ENCODE measurements at places on chromosomes 1 and 21.

DNA sequence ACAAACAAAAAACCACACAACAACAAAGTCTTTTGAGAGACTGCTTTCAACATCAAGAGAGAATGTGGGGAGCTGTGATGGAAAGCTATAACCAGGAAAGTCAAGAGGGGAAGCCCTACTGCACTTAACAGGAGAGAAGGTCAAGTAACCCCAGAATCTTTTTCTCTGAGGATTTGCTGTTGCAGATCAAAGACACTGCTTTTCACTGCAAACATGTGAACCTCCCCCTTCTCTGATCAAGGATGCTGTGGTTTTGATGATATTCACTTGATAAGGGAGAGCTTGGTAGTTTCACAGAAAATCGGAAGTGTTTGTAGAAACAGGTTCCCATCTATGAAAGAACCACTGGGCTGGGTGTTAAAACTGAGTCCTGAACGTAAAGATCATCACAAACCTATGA, 4.8 kb downstream of the ETV3 start:
- no peak for DNase-seq

- no peak for DNase-seq
These were observed 934 bp downstream of the ASPM start for GRCh38 chr1:197145446-197146024.

DNA sequence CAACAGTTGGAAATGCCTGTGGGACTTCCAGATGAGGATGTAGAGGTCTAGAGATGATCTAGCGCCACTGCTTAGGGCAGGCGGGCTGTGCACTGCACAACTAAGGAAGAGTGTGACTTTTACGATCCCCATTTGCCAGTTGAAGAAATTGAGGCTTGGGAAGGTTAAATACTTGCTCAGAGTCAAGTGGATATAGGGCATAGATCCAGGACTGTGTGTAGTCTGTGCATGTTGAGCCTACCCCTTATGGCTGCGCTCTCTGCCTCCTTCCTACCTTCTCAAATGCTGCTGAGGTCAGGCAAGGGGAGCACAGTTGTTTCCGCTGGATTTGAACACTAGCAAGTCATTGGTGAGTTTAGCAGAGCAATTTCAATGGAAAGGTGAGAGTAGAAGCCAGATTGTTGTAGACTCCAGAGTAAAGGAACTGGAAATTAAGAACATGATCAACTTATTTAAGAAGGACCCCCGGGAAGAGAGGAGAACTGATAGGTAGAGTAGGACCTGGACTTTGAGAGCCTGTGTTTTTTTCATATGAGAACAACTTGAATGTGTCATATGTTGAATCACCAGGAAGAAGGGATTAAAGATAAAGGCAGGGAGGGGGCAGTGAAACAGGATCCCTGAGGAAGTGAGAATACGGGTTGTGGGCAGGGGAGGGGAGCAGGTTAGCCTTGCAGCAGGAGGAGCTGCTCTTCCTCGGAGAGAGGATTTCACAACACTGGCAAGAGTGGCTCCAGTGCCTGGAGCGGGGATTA, 2.7 kb downstream of the CAPN2 start:
- DNase-seq, result no peak

- no peak for DNase-seq
These were observed 18.1 kb downstream of the MAP3K7CL start for GRCh38 chr21:29148530-29148929.

DNA sequence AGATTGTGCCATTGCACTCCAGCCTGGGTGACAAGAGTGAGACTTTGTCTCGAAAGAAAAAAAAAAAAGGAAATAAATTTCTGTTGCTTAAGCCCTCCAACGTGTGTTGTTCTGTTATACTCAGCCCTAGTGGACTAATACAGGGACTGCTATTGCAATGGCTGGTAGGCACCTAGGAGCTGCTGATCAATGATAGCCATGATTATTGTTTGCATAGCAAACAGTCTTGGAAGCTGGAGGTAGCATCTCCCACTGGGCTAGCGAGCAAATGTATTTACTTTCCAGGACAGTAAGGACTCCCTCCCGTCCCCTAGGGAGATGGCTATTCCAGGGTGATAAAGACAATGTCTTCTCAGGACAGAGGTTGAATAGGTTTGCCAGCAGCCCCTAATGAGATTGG, 13.5 kb upstream of the TNFRSF8 start:
- DNase-seq, result no peak

GRCh38 chr1:56377431-56377830, 201.9 kb downstream of the PLPP3 start:
- no peak for DNase-seq
